ENCODE measurements at places on chromosomes 1 and 21.

- no peak for DNase-seq
Measured at GRCh38 chr1:87958201-87958600, 629.5 kb downstream of the LMO4 start.

DNA sequence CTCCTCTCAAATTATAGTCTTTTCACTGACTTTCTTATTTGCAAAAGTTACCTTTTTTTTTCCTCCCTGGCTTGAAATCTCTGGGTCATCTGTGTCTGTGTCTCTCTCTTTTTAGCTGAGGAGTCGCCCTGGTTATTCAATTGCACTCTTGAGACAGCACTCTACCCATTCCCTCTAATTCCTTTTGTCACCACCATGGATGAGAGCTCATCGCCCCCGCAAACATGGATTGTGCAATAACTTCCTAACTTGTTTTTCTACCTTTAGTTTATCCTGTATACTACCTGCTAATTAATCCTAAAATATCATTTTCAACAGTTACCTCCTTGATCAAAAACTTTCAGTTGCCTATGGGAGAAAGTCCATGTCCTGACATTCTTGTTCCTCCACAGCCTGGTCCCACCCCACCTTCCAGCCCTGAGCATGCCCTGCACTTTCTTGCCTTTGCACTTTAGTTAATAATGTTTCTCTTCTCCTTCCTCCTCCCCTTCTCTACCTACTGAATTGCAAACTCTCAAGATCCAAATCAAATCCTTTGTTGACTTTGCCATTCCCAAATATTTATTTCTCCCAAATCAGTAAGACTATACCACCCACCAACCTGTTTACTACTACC, 110.4 kb upstream of the MAGI3 start:
- no peak for DNase-seq

DNA sequence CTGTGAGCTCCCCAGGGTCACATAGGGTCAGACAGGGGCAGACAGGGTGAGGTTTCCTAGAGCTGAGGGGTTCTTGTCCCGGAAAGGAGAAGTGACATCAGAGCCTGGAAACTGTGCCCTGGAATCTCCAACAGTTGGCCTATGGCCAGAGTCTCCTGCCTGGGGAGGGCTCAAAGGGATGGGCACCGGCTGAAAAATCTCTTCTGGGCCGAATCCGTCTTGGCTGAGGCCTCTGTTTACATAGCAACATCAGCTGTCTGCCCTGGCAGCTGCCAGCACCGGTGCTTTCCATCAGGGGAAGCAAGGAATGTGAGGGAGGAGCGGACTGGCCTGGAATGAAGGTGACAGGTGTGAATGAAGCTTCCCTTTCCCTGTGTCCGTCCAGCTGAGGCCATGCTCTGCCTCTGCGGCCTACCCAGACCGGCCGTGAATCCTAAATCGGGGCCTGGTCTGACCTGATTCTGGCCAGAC, 30.7 kb downstream of the VASH2 start:
- no peak for DNase-seq

DNA sequence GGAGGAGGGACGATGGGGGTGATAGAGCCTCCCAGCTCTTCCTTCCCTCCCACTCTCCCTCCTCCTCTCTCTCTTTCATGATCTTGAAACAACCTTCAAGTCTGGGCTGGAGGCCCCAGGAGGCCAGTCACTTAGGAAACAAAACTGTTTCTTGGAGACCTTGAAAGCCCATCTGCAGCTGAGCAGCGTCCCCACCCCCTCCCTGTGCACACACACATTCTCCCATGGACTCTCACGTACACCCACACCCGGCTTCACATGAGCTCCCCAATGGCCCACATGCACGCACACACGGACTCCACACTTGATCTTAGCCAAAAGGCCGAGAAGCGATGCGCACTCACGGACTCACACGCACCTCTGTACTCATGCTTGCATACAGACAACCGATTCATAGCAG, 3.2 kb upstream of the ATP1A2 start:
- no peak for DNase-seq

DNA sequence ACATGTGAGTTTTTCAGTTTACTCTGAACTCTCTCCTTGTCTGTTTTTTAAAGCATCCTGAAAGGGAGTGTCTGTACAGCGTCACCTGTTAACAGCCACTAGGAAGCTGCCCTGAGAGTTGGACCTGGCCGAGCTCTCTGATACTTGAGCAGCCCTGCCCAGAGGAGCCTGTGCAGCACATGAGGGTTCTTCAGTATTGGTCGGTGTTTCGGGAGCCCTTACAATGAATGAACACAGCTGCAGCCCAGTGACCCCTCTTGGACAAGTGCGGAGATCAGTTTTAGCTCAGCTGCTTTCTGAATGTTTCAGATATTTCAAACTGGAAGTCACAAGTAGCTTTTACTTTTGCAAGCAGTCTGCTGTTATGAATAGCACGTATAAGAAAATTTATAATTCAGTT, 39.2 kb downstream of the ADARB1 start:
- DNase-seq = no peak

GRCh38 chr1:107379826-107380225, 239.0 kb downstream of the NTNG1 start:
- no peak for DNase-seq

- no peak for DNase-seq
Measured at GRCh38 chr21:41805038-41805437, 38.2 kb upstream of the RIPK4 start.

- no peak for DNase-seq
Measured at GRCh38 chr1:51425273-51425672, 93.8 kb downstream of the EPS15 start.

DNA sequence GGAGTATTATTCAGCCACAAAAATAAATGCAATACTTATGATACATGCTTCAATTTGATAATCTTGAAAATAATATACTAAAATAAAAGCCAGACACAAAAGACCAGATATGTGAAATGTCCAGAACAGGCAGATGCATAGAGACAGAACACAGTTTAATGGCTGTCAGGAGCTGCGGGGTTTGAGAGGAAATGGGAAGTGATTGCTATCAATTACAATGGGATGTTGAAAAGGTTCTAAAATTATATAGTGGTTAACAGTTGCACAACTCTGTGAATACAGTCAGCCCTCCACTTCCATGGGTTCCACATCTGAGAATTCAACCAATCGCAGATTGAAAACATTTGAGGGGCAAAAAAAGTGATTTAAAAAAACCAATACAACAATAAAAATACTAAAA, 54.0 kb downstream of the LTN1 start:
- no peak for DNase-seq

DNA sequence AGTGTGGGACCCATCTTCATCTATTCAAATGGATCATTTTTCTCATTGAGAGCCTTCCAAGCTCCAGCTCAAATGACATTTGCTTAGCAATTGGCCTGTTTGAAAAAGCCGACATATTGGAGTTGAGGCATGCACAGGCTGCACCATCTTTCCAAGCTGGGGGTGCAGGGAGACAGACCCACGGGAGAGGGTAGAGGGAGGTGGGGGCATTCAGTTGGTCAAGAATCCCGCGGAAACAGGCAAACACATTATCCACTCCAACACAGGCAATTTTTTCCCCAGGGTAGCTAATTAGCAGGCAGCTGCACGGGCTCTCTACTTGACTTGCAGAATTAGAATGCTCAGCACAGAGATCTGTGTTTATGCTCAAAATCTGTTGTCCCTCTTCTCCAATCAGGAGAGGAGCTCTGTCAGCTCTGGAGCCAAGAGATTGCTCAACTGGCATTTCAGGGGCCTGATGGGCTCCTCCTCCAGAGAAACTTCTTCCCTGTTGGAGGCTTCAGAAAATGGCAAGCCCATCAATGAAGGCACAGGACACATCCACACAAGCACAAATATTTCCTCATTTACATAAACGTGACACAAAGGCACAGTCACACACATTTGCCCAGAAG, 267.8 kb downstream of the FOXD2 start:
- DNase-seq = no peak

DNA sequence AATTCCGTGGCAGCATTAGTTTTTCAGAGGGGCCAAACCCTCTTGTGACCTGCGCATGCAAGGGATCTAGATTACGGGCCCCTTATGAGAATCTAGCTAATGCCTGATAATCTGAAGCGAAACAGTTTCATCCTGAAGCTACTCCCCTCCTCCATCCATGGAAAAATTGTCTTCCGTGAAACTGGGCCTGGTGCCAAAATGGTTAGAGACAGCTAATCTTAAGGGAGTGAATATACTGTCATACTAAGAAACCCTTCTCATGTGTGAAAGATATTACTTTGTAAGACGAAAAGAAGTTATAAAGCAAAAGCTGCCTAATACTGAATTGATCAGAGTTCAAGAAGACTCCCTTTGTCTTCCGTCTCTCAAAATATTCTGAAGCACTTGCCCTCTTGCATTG, 166.3 kb downstream of the DUSP10 start:
- no peak for DNase-seq

GRCh38 chr1:41642922-41643821, 158.7 kb upstream of the EDN2 start:
- DNase-seq = no peak

DNA sequence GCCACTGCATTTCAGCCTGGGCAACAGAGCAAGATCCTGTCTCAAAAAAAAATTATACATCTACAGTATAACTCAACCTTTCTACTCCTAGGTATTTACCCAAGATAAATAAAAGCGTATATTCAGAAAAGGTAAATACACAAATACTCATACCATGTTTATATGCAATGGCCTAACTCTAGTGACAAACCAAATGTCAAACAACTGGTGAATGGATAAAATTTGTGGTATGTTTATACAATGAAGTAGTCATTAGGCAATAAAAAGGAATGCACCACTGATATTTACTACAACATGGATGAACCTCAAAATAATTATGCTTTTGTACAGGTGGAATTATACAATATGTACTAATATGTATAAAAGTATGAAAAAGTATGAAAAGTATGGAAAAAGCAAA, 174.2 kb upstream of the GORAB start:
- no peak for DNase-seq

GRCh38 chr1:67939186-67939743, 106.0 kb upstream of the GNG12 start:
- no peak for DNase-seq

GRCh38 chr1:198156745-198157240, at the start of gene NEK7:
Gene NEK7, plus strand, starts transcription at chr1:198156998. Its CDS starts 75,583 bp downstream, at chr1:198232581.
- no peak for DNase-seq
